Muscle of arm (tissue), 14 donors: ENCODE measurements at places on chromosomes 3 and 15. TPM values are rescaled to one million over a fixed set of nuclear protein-coding genes. Genes with fewer than 3 reads are reported as not detected.

DNA sequence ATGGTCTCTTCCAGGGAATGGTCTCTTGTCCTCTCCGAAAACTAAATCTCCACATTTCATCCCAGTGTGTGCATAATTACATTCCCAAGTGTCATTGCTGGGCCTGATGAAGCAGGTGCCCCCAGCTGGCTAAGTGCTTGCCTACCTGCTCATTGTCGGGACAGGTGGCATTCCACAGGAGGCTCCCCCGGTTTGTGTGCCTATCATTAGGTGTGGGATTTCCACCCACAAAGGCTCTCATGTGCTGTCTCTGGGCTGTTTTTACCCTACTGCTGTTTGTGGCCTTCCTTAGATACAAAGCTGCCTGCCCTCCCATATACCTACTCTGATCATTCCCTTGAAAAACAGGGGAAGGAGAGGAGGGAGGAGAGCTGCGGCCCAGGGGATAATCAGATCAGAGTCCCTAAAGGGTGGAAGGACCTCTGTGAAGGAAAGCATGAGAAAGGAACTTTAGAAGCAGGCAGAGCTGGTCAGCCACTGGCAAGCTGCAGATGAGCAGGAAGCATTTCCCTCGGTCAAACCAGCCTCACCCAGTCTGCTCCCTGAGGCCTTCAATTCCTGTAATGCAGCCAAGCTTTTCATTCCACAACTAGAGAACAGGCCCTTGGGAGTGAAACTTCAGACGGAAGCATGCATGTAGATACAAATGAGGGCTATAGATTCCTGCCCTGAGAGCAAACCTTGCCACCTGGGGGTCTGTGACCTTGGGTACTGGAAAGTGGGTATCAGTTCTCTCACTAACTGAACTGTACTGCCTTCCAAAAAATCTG, 60.7 kb upstream of the HEG1 start:
- DNase-seq: no peak

GRCh38 chr3:40891186-40891585, 308.1 kb upstream of the CTNNB1 start:
- no peak for DNase-seq

- no peak for DNase-seq
Measured at GRCh38 chr3:171121801-171122200, 95.3 kb upstream of the SLC2A2 start.

UTS2B gene
- polyA plus RNA-seq: not detected
